ENCODE measurements at places on chromosomes 12 and 14. TPM values are rescaled to one million over a fixed set of nuclear protein-coding genes. Genes with fewer than 3 reads are reported as not detected.

- DNase-seq, result no peak
These were observed 5.4 kb upstream of the GPX2 start for GRCh38 chr14:64947710-64948611.

The NOXRED1 gene
- total RNA-seq, result 0.26 TPM

- DNase-seq, result no peak
These were observed 44.7 kb downstream of the RIMKLB start for GRCh38 chr12:8742501-8742900.

DNA sequence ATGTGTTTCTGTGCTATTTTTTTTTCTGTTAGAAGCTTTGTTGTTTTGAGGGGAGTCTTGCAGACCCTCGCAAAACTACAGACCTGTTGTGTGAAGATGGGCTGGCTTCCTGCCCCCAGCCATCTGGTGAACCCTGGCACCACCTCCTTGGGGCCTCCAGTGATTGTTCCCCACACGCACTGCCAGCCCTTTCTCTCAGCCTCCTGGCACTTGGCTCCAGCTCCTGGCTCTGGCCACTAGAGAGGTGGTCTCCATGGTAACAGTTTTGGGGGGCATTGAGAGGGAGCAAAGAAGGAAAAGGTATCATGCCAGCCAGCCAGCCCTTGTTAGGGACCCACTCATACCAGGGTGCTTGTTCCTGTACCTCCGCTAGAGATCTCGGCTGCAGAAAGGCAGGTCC, 176.4 kb upstream of the RPH3A start:
- DNase-seq, result no peak

The ERP27 gene
- 1.6 TPM for total RNA-seq

DNA sequence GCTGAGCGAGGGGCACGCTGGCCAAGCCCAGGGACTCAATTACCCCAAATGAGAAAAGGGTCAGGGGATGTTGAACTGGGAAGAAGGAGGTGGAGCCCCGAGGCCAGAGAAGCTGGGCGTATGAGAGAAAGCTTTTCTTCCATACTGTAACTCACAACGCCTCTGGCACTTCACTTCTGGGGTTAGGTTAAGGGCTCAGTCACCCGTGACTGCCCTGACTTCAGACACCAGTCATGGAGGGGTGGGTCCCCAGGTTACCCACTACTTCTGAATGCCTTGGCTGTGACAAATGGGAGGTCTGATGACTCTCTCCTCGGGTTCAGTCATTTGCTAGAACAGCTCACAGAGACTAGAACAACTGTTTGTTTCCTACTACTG, 5.5 kb upstream of the GPR132 start:
- DNase-seq, result no peak

DNA sequence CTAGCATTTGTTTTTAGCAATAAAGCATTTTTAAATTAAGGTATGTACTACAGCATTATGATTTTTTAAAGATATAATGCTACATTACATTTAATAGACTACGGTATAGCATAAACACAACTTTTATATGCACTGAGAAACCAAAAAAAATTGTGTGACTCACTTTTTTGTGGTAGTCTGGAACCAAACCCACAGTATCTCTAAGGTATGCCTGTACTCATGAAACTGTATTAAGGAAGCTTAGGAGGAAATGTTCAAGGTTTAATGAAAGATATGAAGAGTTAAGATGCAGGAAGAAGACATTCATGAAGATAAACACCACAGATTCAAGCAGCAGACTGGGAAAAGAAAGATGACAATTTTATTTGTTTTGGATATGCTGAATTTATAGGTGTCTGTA, 51.7 kb downstream of the PPP1R12A start:
- no peak for DNase-seq

DNA sequence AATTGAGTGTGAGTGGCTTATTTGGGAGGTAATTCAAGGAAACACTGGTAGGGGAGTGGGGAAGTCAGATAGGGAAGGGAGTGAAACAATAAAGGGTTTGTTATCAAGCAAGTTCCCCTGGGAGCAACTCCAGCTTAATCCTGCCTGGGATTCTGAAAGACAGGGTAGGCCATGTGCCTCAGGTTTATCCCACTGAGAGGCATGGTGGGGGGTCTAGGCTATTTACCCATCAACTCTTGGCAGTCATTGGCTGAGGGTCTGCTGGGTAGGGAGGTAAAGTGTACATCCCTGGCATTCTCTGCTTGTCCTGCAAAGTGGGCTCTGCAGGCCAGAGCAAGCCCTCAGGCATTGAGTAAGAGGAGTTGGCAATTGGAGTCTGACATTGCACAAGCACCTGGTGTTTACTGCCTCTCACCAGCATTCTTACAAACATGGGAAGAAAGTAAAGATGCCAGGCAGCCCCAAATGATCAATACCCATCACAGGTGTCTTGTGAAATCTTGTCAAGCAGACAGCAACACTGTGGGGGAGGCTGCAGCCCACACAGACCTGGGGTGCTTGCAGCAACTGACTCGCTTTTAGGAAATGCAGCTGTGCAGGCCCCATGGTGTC, 169.3 kb downstream of the KTN1 start:
- DNase-seq, result no peak

The ST8SIA1 gene
- total RNA-seq, result 0.28 TPM

GRCh38 chr14:74920281-74920680, 2.8 kb downstream of the RPS6KL1 start:
- DNase-seq, result no peak

- no peak for DNase-seq
These were observed 423.9 kb downstream of the SOX5 start for GRCh38 chr12:23525450-23526072.

The EFS gene
- total RNA-seq, result not detected

The ADAM21 gene
- 0.23 TPM for total RNA-seq

- DNase-seq, result no peak
These were observed at the start of gene LTBR for GRCh38 chr12:6383572-6384498. TSS of gene LTBR (plus strand) at chr12:6384162. CDS start at chr12:6384359, 197 bp downstream.

DNA sequence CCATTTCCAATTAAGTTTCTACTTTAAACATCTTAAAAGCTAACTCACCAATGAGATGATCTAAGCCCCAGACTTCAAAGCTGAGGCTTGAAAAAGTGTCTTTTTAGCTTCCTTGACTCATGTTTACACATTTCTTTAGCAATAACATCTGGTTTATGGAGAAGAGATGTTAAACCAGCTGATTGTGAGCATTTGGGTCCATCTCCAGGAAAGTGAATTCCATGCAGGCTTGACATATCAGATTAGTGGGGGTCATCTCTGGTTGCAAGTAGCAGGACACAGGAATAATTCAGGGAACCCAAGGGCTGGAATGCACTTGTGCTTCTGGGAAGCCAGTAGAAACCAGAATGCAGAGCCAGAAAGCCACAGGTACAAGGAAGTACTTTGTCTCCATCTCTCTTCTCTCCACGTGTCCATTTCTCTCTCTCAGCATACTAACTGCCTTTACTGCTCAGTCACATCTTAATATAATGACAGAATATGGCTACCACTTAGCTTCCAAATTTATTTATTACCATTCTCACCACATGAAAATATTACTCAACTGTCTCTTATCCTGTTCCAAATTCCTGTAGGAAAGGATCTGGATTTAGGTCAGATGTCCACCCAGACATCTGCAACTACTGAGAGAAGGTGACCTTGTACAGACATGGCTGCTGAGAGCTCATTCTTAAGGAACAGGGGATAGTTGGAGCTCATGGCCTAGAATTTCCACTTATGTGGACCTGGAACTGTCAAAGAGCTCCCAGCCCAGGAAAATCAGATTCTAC, 104.4 kb downstream of the SCN8A start:
- DNase-seq, result no peak

The CCDC198 gene
- total RNA-seq, result not detected

DNA sequence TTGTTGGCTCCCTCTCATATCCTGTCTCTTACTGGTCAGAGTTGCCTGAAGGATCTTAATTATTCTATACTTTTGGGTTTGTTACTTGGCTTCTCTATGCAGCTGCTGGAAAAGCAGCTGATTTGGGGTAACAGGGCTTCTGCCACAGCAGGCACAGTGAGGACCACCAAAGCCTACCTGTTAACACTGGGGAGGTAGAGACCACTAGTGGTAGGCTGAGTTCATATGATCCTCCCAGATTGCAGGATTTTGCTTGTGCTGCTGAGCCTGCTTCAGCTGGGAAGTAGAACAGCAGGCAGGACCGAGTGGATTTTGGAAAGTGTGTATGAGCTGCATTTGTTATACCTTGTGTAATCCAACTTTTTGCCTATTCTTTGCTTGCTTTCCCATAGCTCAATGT, 34.1 kb downstream of the RCOR1 start:
- no peak for DNase-seq

DNA sequence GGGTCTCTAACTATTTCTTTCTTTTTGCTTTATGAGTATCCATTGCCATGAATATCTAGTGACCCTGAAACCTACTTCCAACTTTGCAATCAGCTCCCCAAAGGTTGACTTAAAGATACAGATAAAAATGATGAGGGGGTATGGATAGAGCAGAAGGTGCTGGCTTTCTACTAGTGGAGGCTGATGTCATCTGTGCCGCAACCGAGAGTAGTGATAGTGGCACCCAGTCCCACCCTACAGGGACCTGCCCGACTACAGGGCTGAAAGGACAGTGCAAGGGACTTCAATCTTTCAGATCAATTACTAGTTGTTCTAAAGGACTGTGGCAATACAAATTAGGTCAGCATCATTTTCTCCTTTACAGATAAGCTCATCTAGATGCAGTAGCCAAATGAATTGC, 806.0 kb downstream of the VRK1 start:
- DNase-seq, result peak; percentile 14

The MYO1H gene
- not detected for total RNA-seq

DNA sequence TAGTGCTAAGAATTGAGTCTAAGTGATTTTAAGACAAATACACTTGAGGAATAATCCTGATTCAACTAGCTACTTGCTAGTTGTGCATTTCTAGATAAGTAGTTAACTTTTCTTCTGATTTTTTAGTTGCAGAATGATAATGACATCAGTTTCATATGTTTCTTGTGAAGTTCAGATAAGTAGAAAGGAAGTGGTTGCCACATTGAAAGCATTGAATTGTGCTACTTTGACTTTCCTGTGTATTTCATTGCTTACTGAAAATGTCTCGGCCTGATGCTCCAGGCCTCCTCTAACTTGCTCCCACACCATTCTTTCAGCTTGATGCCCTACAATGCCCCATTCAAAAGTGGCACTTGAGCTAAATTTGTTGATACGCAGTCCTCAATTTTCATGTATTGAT, 980.0 kb downstream of the TMTC2 start:
- no peak for DNase-seq

The LRP1-AS gene
- total RNA-seq, result not detected

- no peak for DNase-seq
These were observed 9.7 kb downstream of the SLCO1C1 start for GRCh38 chr12:20704860-20705259.

The RAD9B gene
- total RNA-seq, result 3.2 TPM

GRCh38 chr14:61542848-61543790, 152.2 kb upstream of the HIF1A start:
- no peak for DNase-seq

The CBLN3 gene
- total RNA-seq, result 5.5 TPM

The RNASE7 gene
- total RNA-seq, result not detected

DNA sequence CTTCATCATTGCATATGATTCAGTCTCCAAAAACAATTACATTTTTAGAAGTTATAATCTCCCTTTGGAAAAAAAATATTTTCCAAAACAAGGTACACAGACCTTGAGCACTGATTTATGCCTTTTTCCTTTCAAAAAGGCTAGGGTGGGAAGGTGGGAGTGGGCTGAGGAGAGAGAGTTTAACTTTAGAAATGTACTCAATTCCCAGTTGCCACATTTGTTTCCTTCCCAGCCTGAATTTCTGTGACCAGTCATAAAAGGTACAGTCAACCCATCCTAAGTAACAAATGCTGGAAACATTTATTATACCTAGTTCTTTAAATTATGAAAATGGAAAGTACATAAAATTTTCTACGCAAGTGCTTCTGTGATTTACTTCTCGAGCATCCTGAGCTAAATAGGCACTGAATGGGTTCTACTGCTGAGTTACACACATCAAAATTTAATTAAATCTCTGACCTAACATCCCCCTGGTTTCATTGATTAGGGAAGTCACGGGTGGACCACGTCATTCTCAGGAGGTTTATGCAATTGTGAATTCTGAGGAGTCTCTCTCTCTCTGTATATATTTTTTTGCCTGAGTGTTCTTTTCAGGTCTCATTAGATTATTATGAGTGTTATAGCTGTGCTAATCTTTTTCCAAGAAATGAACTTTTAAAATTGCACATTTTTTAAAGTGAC, 371.8 kb downstream of the BTG1 start:
- no peak for DNase-seq

- DNase-seq, result no peak
These were observed 9.5 kb upstream of the LUM start for GRCh38 chr12:91120781-91121180.

- no peak for DNase-seq
These were observed 29.3 kb downstream of the SLC7A8 start for GRCh38 chr14:23153851-23154796.

DNA sequence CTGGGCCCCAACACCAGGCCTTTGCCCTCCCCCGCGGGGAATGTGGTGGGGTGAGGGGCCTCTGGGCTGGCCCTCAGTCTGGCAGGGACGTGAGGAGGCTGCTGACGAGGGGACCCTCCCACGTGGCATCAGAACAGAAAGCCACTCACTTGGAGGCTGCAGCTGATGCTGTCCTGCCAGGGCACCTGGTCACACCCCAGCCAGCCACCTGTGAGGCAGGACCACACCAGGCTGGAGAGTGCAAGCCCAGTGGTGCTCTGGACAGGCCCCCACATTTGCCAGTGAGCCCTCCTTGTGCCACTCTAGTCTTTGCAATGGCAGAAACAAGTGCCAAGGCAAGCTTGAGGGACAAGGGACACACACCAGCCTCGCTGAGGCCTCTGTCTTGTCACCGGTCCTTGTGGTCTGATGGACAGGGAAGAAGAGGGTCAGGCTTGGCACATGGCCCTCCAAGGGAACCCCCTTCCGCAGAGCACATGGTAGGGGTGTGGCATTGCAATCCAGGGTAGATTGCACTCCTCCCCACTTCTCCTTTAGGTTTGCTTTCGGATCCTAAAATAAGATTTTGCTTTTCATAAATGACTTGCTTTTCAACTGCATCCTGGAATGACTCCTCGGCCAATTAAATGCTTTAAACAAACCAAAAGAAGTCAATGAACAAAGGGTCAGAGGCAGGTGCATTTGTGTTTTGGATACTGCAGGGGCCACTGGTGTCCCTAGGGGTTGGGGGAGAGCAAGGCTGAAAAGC, 53.7 kb downstream of the CCDC88C start:
- no peak for DNase-seq

DNA sequence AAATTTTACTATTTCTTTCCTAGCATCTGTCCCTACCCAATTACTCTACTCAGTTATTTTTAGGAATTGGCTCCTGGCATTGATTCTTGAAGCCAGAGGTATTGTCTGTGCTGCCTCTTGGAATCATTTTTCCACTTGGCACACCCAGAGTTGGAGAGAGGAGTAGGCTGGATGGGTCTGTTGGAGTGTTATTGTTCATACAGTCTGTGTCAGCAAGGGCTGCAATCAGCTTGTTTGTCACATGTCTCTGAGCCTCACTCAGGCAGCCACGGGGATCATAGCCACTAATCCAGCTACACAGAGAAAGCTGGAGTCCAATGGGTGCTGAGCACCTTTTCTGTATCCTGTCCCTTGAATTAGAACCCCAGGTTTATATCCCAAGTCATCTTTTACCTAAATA, 176.0 kb upstream of the DYRK2 start:
- DNase-seq, result no peak

GRCh38 chr12:121825041-121825523, 21.3 kb downstream of the SETD1B start:
- DNase-seq, result no peak

Measured in activated naive CD8-positive, alpha-beta T cell treated with anti-CD3 and anti-CD28 coated beads for 36 hours (primary cell).